Lung (tissue), 17 donors: ENCODE measurements at places on chromosomes 5 and 9. TPM values are rescaled to one million over a fixed set of nuclear protein-coding genes. Genes with fewer than 3 reads are reported as not detected.

Gene NRARP
- 10.8 TPM for total RNA-seq

Gene IZUMO3
- not detected for total RNA-seq

Gene ASB6
- total RNA-seq = 11.8 TPM

Gene PCDHGC5
- 2.7 TPM for total RNA-seq

Gene CDH10
- 1.8 TPM for total RNA-seq

Gene COL23A1
- total RNA-seq = 1.5 TPM

Gene NPR3
- 13.7 TPM for total RNA-seq

Gene FAM221B
- 0.14 TPM for total RNA-seq

Gene SPATA31D1
- total RNA-seq = not detected

- no peaks in the 10 kb centered on the region for H3K27me3 ChIP-seq
- no peak overlapping the region for H3K4me3 ChIP-seq
- no peaks in the 10 kb centered on the region for H3K36me3 ChIP-seq
- DNase-seq = no peak
- no peak overlapping the region for H3K27ac ChIP-seq
Measured at GRCh38 chr5:169762338-169763095, 125.4 kb downstream of the DOCK2 start.

GRCh38 chr9:92468206-92468605, 14.1 kb downstream of the ASPN start:
- no peak overlapping the region for H3K27ac ChIP-seq
- no peaks in the 10 kb centered on the region for H3K36me3 ChIP-seq
- DNase-seq = no peak

- no peak for DNase-seq
- no peaks in the 10 kb centered on the region for H3K36me3 ChIP-seq
- peaks cover 58% of the 10 kb centered on the region for H3K27me3 ChIP-seq
- no peak overlapping the region for H3K27ac ChIP-seq
Measured at GRCh38 chr9:126639318-126640000, 25.7 kb downstream of the LMX1B start.

GRCh38 chr9:127139071-127139731, 16.8 kb upstream of the ANGPTL2 start:
- no peak overlapping the region for H3K4me3 ChIP-seq
- H3K36me3 ChIP-seq = no peaks in the 10 kb centered on the region
- H3K4me1 ChIP-seq = no peaks in the 10 kb centered on the region
- no peak for DNase-seq
- H3K27me3 ChIP-seq = no peaks in the 10 kb centered on the region

- peaks cover 23% of the 10 kb centered on the region for H3K4me1 ChIP-seq
- no peak overlapping the region for H3K27ac ChIP-seq
- H3K27me3 ChIP-seq = no peaks in the 10 kb centered on the region
- DNase-seq = no peak
Measured at GRCh38 chr5:157963761-157964160, 104.8 kb upstream of the CLINT1 start.

DNA sequence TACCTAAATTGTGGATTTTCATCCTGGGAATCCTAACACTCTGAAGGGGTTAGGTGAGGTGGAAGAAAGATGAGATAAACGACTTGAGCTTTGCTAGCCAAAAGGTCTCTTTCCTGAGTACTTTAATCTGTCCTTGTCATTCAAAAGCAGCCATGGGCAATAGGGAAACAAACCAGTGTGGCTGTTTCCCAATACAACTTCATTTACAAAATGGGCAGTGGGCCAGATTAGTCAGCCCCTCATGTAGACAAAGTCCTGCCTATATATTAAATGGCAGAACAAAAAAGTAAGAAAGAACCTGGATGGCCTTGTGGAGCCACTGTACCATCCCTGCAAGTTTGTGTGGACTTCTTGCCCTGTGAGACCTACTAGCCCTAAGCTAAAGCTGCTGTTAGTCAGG, 51.0 kb upstream of the NFIL3 start:
- no peak overlapping the region for H3K27ac ChIP-seq
- H3K27me3 ChIP-seq = no peaks in the 10 kb centered on the region
- no peak for DNase-seq
- no peaks in the 10 kb centered on the region for H3K36me3 ChIP-seq

GRCh38 chr9:69427286-69427685, 102.3 kb downstream of the ENTREP1 start:
- H3K4me1 ChIP-seq = no peaks in the 10 kb centered on the region
- no peaks in the 10 kb centered on the region for H3K27me3 ChIP-seq
- peaks cover 4% of the 10 kb centered on the region for H3K36me3 ChIP-seq
- H3K27ac ChIP-seq = no peak overlapping the region

GRCh38 chr9:2158766-2159430, 143.8 kb downstream of the SMARCA2 start:
- no peak overlapping the region for H3K27ac ChIP-seq
- H3K4me3 ChIP-seq = no peak overlapping the region
- H3K27me3 ChIP-seq = no peaks in the 10 kb centered on the region

GRCh38 chr5:32058997-32059396, 115.1 kb downstream of the GOLPH3 start:
- peaks cover 3% of the 10 kb centered on the region for H3K4me1 ChIP-seq
- no peak overlapping the region for H3K4me3 ChIP-seq
- peaks cover 13% of the 10 kb centered on the region for H3K36me3 ChIP-seq
- no peak for DNase-seq

DNA sequence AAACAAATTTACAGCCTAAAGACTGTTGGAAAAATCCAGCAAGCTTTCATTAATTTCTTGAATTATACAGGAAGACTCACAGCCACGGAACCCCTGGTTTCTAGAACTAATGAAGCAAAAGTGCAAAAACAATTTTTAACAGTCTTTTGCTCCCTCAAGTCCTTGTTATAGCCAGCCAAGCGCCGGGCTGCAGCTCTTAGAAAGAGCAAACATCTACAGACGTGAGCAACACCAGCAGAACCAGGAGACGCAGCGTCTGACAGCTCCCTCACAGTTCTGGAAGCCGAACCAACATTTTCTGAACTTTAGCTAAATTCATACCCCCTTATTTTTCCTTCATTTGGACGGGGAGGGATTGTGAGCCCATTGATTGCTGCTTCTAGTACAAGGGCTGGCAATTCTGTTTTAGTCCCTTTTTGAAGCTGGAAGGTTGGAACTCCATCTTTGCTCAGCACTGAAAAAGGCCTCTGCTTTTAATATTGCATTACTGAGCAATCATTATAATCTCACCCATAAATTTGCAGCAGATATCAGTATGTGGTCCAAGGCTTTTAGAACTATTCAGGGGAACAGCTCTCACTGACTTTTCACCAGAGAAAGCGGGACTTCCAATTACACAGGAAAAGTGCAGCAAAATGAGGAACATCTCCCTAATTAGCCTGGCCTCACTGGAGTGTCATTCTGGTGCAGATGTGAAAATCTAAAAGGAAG, 45.8 kb downstream of the AK8 start:
- no peak overlapping the region for H3K27ac ChIP-seq
- H3K4me3 ChIP-seq = no peak overlapping the region
- no peaks in the 10 kb centered on the region for H3K36me3 ChIP-seq
- DNase-seq = no peak
- H3K27me3 ChIP-seq = no peaks in the 10 kb centered on the region

DNA sequence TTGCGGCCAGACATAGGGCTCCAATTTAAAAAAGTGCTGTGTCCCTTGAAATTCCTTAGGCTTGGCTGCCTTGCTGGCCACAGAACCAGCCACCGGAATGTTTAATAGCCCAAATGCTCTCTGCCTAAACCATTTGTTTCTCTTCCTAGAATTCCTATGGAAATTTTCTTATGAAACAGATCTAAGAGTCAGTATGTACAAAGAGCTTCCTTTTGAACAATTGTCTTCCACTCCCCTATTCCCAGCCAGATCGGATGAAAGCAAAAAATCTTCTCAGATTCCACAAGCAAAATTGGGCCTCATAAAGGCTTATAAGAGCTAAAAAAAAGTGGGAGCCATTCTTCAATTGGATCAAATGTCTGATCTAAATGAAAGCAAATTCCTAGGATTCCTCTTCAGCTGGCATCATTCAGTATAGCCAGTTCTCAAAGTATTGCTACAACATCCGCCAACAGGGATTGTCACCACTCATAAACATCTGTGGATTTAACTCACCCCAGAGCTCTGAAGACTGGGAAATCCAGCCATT, 104.3 kb downstream of the CEMIP2 start:
- no peaks in the 10 kb centered on the region for H3K27me3 ChIP-seq
- H3K4me3 ChIP-seq = no peak overlapping the region
- peak; percentile 26 for DNase-seq
- H3K36me3 ChIP-seq = no peaks in the 10 kb centered on the region
- no peak overlapping the region for H3K27ac ChIP-seq

DNA sequence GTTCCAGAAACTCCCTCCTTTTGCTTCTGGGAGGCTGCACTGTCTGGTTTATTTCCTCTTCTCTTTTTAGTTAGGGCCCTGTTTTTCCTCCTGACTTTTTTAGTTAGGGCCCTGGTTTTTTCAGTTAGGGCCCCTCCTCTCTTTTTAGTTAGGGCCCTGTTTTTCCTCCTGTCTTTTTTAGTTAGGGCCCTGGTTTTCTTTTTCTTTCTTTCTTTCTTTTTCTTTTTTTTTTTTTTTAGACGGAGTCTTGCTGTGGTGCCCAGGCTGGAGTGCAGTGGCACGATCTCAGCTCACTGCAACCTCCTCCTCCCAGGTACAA, 15.1 kb downstream of the GSN start:
- DNase-seq = no peak
- H3K36me3 ChIP-seq = no peaks in the 10 kb centered on the region
- peaks cover 9% of the 10 kb centered on the region for H3K4me1 ChIP-seq
- no peaks in the 10 kb centered on the region for H3K27me3 ChIP-seq
- H3K4me3 ChIP-seq = no peak overlapping the region

DNA sequence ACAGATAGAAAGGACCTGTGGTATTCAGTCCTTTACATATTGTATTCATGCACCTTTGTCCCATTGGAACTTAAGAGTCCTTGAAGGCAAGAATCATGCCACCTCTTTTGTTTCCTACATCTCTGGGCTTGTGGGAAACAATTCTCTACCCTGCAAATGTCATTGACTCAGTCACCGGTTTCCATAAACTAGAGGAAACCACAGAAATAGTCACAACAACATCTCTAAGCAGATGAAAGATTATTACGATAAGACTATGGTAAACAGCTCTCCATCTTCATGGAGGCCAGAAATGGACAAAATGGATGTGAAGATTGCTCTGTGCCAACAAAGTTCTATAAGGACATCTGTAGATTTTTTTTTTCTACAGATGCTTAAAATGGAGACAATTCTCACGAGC, 165.5 kb downstream of the PIK3R1 start:
- H3K27ac ChIP-seq = no peak overlapping the region
- peaks cover 33% of the 10 kb centered on the region for H3K4me1 ChIP-seq
- no peak for DNase-seq
- no peaks in the 10 kb centered on the region for H3K27me3 ChIP-seq

DNA sequence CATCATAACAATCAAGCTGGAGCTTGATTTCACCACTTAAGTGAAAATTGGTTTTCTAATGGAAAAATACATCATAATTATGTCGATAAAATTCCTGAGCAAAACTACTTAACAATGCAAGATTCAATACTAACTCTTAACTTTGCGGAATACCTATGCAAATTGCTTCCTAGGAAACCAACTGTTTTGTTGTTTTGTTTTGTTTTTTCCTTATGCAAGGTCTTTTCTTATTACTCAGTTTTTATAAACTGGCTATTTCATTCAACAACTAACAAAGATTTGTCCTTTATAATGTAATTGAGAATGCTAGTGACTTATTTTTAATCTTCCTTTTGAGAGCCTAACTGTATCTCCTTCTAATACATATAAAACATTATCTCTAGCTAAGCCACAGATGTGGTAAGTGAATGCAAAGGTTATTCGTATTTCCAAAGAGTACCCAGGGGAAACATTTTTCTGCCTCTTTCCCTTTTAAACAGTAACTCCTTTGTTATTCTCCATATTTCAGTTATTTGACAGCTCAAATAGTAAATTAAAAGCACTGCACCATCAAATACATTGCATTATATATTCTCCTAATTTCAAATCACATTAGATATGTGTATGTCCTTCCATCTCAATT, 609.4 kb downstream of the SLCO4C1 start:
- DNase-seq = no peak
- H3K27ac ChIP-seq = no peak overlapping the region
- H3K27me3 ChIP-seq = no peaks in the 10 kb centered on the region
- H3K4me1 ChIP-seq = no peaks in the 10 kb centered on the region
- no peaks in the 10 kb centered on the region for H3K36me3 ChIP-seq
- no peak overlapping the region for H3K4me3 ChIP-seq

DNA sequence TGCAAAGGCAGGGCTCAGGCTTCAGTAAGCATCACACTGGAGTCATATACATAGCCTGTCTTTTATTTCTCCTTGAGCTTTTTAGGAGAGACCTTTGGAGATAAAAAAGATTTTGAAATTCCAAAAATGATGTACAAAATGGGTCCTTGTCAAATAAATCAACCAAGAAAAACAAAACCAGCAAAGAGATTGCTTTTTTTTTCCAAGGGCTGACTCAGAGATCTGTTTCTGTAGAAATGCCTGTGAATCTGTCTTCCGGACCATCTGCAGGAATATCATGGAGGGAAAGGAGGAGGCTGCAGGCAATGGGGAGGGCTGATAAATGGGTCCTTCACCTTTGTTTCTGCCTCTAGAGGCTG, 77.4 kb downstream of the SLIT3 start:
- H3K27me3 ChIP-seq = no peaks in the 10 kb centered on the region
- no peak overlapping the region for H3K4me3 ChIP-seq
- H3K27ac ChIP-seq = no peak overlapping the region
- H3K4me1 ChIP-seq = peaks cover 10% of the 10 kb centered on the region
- H3K36me3 ChIP-seq = no peaks in the 10 kb centered on the region

- no peak overlapping the region for H3K27ac ChIP-seq
Measured at GRCh38 chr5:88772047-88772446, 110.9 kb downstream of the MEF2C start.

DNA sequence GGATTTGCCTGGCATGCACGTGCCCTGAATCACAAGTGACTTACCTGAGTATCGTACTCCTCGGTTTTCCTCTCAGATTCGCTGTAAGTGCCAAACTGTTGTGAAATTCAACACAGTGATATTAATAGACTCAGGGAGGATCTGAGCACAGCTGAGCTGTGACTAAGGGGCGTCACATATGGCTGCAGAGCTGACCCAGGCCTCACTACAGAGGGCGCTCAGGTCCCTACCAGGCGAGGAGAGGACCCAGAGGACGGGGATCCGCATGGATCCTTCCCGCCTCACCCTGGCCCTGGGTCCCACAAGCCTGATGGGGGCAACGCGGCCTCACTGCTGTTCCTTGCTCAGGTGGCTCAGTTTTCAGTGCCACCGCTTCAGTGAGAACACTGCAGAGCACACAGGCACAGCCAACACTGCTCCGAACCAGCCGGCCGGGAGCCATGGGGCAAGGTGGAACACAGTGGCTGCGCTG, 20.1 kb downstream of the CLPTM1L start:
- H3K27ac ChIP-seq = no peak overlapping the region
- H3K36me3 ChIP-seq = peaks cover 12% of the 10 kb centered on the region
- no peaks in the 10 kb centered on the region for H3K27me3 ChIP-seq
- no peak for DNase-seq
- no peak overlapping the region for H3K4me3 ChIP-seq

DNA sequence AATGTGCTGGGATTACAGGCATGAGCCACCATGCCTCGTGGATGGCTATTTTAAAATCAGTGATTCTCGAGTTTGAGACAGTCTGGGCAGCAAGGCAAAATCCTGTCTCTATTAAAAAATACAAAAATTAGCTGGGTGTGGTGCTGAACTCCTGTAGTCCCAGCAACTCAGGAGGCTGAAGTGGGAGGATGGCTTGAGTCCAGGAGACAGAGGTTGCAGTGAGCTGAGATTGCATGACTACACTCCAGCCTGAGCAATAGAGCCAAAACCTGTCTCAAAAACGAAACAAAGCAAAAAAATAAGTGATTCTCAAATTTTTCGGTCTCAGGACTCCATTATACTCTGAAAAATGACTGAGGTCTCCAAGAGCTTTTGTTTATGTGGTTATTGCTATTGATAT, 47.9 kb upstream of the HSPA9 start:
- no peak overlapping the region for H3K4me3 ChIP-seq
- no peaks in the 10 kb centered on the region for H3K36me3 ChIP-seq
- no peak overlapping the region for H3K27ac ChIP-seq
- no peak for DNase-seq
- H3K4me1 ChIP-seq = no peaks in the 10 kb centered on the region
